ENCODE measurements at places on chromosomes 2 and 18.

DNA sequence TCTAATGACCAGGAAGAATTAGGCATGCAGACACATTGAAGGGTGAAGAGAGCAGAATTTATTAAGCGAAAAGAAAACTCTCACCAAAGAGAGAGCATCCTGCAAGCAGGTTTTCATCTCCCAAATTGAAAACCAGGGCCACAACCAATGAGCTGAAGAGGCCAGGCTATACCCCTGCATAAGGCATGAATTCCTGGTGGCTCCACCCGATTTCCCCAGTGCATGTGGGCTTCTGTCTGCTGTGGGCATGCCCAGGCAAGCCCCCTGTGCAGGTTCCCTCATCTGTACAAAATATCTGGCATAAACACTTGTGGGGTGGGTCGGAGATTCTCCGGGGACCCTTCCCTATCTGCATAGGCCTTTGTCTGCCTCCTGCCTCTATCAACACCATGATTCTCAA is 621.6 kb upstream of the LRRTM1 start:
- no peak for DNase-seq

DNA sequence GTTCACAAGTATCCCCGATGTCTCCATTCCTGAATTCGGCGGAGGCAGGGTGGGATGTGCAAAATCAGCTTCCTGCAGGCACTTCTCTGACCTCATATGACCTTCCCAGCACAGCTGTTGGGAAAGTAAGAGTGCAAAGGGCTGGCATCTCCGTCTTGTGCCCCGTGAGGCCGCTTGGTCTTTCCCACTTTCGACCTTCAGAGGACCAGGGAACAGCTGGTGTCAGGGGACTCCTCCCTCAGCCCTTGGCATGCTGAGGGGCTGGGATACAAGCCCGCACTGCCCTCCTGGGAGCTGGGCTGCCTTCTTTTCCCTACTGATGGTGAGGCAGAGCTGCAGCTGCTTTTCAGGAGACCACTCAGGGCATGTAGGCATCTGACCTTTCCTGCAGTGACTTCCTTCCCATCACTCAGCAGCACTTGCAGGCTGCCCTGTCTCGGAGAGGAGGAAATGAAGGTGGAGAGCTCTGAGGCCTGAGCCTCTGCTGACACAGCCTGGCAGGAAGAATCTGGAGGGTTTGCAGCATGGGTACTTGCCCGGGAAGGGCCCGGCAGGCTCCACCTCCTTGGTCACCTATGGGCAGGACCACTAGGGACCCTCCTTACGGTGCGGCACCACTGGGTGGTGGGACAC is 277.2 kb upstream of the HS6ST1 start:
- no peak for DNase-seq

DNA sequence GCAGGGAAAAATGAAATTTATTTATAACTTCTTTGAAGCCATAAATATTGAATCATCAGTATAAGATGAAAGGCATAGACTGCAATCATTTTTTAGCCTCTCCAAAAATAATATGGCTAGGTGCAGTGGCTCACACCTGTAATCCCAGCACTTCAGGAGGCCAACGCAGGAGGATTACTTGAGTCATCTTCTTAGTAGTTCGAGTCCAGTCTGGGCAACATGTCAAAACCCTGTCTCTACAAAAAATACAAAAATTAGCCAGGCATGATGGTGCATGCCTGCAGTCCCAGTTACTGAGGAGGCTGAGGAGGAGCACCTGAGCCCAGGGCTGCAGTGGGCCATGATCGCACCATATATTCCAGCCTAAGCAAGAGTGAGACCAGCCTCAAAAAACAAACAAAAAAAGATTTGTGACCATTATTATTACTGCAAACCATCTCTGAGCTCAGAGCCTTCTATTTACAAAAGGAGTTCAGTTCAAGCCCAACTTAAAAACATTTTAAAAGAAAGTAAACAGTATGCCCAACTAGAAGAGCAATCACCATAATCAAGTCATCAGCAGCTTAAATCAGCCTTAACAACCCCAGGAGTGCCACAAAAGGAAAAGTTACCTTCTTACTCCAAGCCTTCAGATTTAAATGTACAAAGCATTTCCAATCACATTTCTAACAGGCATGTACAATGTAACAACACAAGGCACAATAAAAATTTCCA is 37.5 kb downstream of the KCNG3 start:
- no peak for DNase-seq

DNA sequence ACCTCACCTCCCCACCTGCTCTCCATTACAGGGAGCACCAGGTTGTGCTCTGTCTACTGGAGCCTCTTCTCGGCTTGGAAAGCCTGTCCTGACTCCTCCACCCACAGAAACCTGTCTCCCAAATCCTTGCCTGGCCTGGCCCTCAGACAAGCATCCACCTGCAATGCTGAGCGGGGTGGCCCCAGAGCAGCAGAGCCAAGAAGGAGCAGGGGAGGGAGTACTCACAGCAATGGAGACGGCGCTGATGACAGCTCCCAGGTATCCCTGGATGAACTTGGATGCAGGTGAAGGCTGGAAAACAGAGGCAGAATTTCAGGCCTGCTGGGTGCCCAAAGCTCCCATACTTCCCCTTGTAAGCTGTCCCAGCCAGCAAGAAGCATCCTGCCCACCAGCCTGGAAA is 72.8 kb downstream of the SFXN5 start:
- DNase-seq, result no peak

- DNase-seq, result no peak
Observed at GRCh38 chr2:190662754-190663153, 13.9 kb downstream of the NAB1 start.

DNA sequence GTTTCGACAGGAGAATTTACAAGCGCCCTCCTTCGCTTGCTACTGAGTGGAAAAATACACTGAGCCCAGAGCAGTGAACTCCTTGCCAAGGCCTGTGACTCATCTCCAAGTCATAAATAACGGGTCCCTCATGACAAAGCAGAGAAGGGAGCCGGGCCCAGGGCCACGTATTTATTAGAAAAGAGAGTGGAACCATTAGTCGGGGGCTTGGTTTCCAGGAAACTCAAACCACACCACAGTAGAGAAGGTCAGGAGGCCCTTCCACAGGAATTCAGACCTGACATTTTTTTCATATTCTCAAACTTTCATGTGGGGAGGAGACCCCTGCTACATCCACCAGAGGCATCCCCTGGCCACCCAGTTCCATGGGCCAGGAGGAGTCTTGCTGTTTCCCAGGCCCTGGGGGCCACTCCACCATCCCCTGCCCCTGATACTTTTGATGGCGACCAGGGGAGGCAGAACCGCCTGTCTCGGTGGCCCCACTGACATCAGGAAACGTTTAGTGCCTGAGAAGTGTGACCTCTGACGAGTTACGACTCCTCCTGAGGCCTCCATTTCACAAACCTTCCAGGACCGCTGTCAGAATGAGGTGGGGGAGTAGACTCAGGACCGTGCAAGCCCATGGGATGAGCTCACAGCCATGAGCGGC is 289.7 kb downstream of the DYSF start:
- DNase-seq, result no peak

DNA sequence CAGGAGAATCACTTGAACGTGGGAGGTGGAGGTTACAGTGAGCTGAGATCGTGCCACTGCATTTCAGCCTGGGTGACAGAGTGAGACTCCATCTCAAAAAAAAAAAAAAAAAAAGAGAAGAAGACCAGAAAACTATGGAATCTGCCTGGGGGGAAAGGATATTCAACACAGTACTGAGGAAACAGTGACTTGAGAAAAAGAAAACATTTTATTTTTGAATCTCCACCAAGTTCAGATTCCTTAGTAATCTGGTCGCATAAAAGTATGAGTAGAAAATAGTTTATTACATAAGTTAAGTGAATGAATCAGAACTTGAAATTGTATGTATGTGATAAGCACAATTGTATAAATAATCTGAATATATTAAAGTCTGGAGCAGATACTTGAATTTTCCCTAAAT is 13.0 kb upstream of the HAT1 start:
- no peak for DNase-seq

DNA sequence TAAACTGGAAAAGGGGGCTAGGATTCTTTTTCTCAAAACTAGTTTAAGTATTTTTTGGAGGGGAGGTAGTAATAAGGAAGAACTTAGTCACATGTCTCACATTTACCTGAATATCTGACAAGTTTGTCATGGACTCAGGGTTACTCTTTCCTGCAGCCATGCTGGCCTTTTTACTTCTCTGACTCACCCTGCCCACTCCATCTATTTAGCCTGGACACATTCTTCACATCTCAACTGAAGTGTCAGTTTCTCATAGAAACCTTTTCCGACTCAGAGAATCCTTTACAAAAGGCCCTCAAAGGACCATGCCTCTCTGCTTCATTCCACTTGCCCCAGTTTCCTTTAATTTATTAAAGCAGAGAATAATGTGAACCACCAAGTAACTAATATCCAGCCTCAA is 42.6 kb downstream of the SCN7A start:
- no peak for DNase-seq

All from upper lobe of right lung (tissue), 1 donor.